ENCODE measurements at places on chromosomes 5 and 9.
A peak's percentile ranks its signal among the peaks of the same experiment; 100 is the strongest.

DNA sequence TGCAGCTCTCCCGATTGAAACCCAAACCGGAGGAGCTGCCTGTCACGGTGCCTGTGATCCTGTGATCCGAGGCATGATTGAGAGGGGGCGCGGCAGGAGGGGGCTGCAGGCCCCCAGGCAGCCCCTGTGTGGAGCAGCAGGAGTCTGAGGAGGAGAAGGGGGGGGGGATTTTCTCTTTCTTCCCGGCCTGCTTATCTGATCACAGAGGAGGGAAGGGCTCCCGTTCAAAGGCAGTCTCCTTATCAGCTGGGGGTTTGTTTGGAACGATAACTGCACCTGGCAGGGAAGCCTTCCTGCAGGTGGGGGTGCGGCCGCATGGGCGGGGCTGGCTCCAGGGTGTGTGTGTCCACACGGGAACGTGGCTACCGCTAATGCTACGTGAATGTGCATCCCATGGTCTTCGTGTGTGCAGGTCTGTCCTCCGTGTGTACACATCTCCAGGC is 38.4 kb downstream of the LMX1B start:
- no peaks in the 10 kb centered on the region for H3K36me3 ChIP-seq
- H3K27ac ChIP-seq = no peak overlapping the region
- DNase-seq = no peak

- no peak overlapping the region for H3K27ac ChIP-seq
- no peaks in the 10 kb centered on the region for H3K36me3 ChIP-seq
- H3K4me1 ChIP-seq = peaks cover 5% of the 10 kb centered on the region
- peaks cover 26% of the 10 kb centered on the region for H3K27me3 ChIP-seq
- no peak for DNase-seq
Measured at GRCh38 chr5:80387063-80387768, 20.6 kb upstream of the ZFYVE16 start.

DNA sequence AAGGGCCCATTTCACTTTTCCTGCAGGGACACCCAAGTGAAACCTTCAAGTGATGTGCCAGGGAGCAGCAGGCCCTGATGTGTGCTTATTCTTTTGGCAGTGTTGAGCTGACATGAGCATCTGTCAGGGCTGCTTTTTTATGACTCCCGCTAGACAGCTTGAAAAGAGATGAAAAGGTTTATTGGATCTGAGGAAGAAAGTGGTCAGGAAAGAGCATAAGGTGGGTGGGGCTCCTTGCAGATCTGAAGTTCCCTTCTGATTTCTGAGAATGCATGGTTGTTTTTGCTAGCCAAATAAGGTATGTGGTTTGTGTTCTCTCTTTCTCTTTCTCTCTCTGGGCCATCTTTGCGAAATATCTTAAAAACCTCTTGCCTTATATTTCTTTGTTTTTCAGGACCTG is 316.1 kb downstream of the DMRT2 start:
- DNase-seq = no peak
- peaks cover 4% of the 10 kb centered on the region for H3K4me1 ChIP-seq
- peak overlapping the region; percentile 8 for H3K27ac ChIP-seq
- no peaks in the 10 kb centered on the region for H3K36me3 ChIP-seq
- no peaks in the 10 kb centered on the region for H3K27me3 ChIP-seq

DNA sequence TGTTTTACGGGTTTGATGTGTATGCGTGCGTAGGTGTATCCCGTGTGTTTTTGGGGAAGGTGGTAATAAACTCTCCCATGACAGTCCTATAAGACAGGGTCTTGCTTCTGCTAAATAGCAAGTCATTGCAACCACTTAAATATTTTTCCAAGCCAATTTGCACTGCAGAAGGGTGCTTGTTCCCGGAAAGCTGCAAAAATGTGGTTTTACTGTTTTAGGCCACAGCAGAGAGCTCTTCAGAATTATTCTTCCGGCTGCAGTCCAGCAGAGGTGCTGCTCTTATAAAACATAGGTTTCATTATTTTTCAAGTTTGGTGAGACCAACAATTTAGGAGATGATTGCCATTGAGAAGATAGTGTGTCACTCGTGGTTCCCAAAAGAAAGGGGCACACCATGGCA is 192.8 kb downstream of the NTRK2 start:
- no peak for DNase-seq
- no peak overlapping the region for H3K27ac ChIP-seq
- H3K36me3 ChIP-seq = no peaks in the 10 kb centered on the region
- no peaks in the 10 kb centered on the region for H3K4me1 ChIP-seq
- no peaks in the 10 kb centered on the region for H3K27me3 ChIP-seq
- no peak overlapping the region for H3K4me3 ChIP-seq

GRCh38 chr9:68522954-68523353 is 17.7 kb downstream of the TMEM252 start:
- DNase-seq = no peak
- no peak overlapping the region for H3K27ac ChIP-seq
- no peak overlapping the region for H3K4me3 ChIP-seq

DNA sequence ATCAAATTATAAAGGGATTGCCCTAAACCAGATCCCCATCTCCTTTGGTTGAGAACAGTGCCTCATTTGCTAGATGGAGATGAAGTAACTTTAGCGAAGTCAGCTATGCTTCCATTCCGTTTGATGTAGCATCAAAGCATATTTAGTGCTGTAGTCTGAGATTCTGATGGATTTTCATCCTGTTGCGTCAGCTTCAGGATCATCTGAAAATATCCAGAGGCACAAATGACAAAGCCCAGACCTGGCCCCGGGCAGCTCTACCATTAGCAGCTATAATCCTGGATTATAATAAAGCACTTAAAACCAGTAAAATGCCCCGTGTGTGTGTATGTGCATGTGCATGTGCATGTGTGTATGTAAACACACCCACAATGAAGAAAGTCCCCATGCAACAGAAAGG is 44.7 kb downstream of the ERAP1 start:
- H3K4me3 ChIP-seq = no peak overlapping the region
- no peak overlapping the region for H3K27ac ChIP-seq
- peaks cover 2% of the 10 kb centered on the region for H3K4me1 ChIP-seq
- no peaks in the 10 kb centered on the region for H3K27me3 ChIP-seq

GRCh38 chr5:143913008-143913752 is 101.2 kb downstream of the HMHB1 start:
- H3K4me1 ChIP-seq = peaks cover 8% of the 10 kb centered on the region
- H3K27ac ChIP-seq = no peak overlapping the region
- DNase-seq = no peak
- H3K27me3 ChIP-seq = peaks cover 10% of the 10 kb centered on the region

DNA sequence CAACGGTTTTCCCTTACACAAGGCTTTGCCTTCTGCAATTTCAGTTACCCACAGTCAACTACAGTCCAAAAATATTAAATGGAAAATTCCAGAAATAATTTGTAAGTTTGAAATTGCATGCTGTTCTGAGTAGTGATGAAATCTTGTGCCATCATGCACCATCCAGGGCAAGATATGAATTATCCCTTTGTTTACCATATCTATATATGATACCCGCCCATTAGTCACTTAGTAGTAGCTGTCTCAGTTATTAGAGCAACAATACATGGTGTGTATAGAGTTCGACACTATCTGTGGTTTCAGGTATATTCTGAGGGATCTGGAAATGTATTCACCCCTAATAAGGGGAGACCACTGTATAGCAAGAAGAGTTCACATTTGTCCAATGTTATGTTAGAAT is 29.4 kb downstream of the ERBIN start:
- peaks cover 24% of the 10 kb centered on the region for H3K36me3 ChIP-seq
- peaks cover 62% of the 10 kb centered on the region for H3K4me1 ChIP-seq
- H3K27me3 ChIP-seq = no peaks in the 10 kb centered on the region

GRCh38 chr5:112109331-112110007 is 309.6 kb downstream of the EPB41L4A start:
- no peak overlapping the region for H3K27ac ChIP-seq
- H3K27me3 ChIP-seq = peaks cover 9% of the 10 kb centered on the region
- no peak for DNase-seq
- no peak overlapping the region for H3K4me3 ChIP-seq
- no peaks in the 10 kb centered on the region for H3K4me1 ChIP-seq

DNA sequence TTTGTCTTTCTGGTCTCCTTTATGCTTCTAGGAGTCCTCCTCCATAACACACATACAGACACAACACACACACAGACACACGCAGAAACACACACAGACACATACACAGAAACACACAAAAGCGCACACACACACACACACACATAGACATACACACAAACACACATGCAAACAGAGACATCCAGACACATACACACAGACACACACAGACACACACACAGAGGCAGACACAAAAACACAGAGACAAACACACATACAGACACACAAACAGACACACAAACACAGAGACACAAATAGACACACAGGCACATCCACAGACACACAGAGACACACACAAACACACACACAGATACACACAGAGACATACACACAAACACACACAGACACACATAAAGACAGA is 220.2 kb downstream of the IRX2 start:
- H3K27me3 ChIP-seq = no peaks in the 10 kb centered on the region
- H3K4me3 ChIP-seq = no peak overlapping the region
- no peaks in the 10 kb centered on the region for H3K4me1 ChIP-seq
- H3K36me3 ChIP-seq = no peaks in the 10 kb centered on the region

DNA sequence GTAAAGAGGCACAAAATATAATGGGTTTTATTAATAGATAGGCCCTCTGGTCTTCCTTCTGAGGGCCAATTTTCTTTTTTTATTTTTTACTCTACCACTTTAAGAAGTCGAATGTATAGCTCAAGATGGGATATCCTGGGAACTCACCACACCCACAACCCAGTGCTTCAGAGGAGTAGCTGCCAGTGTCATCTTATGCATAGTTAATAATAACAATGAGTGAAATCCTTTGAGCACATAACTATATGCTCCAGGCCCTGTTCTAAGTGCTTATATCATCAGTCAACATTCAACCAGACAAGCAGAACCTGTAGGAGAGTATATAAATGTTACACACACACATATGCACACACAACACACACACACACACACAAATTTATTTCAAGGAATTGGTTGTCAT is 150.3 kb upstream of the ACTBL2 start:
- no peaks in the 10 kb centered on the region for H3K4me1 ChIP-seq
- no peak overlapping the region for H3K4me3 ChIP-seq
- DNase-seq = no peak
- peaks cover 6% of the 10 kb centered on the region for H3K27me3 ChIP-seq

DNA sequence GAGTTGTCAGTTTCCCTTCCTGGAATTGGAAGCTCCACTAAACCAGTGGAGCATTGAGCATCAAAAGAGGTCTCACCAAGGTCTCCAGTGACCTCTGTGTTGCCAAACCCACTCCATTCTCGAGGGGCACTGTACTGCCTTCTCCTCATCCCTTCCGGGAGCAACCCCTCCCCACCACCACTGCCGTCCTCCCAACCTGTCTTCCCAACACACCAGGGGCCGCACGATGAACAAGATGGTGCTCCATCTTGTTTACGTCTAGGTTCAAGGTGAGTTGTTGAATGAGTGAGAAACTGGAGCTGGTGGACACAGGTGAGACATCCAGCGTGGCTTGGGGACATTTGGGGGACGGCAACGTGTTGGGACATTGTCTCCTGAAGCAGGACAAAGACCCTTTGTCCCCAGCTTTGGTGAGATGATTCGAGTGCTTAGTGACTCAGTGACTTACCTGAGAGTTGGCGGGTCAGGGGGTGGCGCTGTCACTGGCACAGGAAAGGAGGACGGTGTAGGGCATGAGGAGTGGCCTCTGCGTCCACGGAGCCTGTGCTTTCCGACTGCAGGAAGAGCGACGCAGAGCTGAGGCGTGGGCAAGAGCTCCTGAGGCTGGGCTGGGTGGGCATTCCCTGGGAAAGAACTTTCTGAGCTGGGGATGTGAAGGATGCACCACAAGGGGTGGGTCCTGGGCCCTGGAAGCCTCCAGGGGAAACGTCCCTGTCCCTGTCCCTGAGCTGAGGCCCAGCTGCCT is 44.8 kb upstream of the RNU6ATAC start:
- no peaks in the 10 kb centered on the region for H3K36me3 ChIP-seq
- H3K4me1 ChIP-seq = no peaks in the 10 kb centered on the region
- no peak for DNase-seq
- H3K27ac ChIP-seq = no peak overlapping the region
- H3K27me3 ChIP-seq = no peaks in the 10 kb centered on the region

- peaks cover 25% of the 10 kb centered on the region for H3K27me3 ChIP-seq
- no peaks in the 10 kb centered on the region for H3K4me1 ChIP-seq
- no peak overlapping the region for H3K27ac ChIP-seq
- H3K4me3 ChIP-seq = no peak overlapping the region
- no peak for DNase-seq
- no peaks in the 10 kb centered on the region for H3K36me3 ChIP-seq
Measured at GRCh38 chr5:14174230-14174636, 31.1 kb downstream of the TRIO start.

- H3K4me1 ChIP-seq = peaks cover 91% of the 10 kb centered on the region
- no peaks in the 10 kb centered on the region for H3K27me3 ChIP-seq
- peak overlapping the region; percentile 50 for H3K4me3 ChIP-seq
- H3K36me3 ChIP-seq = peaks cover 12% of the 10 kb centered on the region
- peak overlapping the region; percentile 96 for H3K27ac ChIP-seq
- DNase-seq = no peak
Measured at GRCh38 chr5:40383749-40384651, 295.7 kb upstream of the PTGER4 start.

DNA sequence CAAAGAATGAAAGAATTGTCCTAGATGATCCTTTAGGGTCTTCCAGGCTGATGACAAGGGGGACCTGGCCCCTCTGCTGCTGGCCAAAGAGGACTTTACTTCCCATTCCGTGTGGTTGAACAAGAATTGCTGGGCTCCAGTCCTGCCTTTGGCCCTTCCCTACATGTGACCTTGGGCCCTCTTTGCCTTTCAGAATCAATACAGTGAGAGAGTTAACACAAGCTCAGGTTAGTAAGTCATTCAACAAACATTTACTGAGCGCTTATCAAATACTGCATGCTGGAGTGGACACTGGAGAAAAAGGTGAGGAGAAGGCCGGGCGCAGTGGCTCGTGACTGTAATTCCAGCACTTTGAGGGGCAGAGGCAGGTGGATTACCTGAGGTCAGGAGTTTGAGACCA is 113.1 kb downstream of the C9orf50 start:
- H3K4me1 ChIP-seq = peaks cover 14% of the 10 kb centered on the region
- DNase-seq = no peak
- H3K27me3 ChIP-seq = no peaks in the 10 kb centered on the region

DNA sequence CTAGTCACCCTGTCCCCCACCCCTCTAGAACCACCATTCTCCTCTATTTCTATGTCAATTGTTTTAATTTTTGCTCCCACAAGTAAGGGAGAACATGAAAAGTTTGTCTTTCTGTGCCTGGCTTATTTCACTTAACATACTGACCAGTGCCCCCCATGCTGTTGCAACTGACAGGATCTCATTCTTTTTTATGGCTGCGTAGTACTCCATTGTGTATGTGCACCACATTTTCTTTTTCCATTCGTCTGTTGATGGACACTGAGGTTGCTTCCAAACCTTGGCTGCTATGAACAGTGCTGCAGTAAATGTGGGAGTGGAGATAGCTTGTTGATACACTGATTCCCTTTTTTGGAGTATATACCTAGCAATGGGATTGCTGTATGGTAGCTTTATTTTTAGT is 7.4 kb upstream of the TERT start:
- no peak overlapping the region for H3K4me3 ChIP-seq
- no peak for DNase-seq

DNA sequence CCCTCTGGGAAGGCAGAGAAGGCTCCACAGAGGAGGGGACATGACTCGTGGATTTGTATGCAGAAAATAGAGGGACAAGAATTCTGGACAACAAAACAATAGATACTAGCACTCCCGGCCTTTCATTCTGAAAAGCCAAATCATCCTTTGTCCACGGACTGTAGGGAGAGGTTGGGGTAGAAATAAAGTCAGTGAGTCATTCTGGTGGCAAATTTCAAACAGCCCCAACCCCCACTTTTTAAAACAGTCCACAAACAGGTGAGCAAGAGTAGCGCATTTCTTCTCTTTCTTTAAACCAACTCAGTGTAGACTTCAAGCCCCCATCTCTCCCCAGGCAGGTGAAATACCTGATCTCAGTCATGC is 56.1 kb downstream of the PTPDC1 start:
- H3K36me3 ChIP-seq = no peaks in the 10 kb centered on the region
- no peak overlapping the region for H3K27ac ChIP-seq
- H3K4me1 ChIP-seq = no peaks in the 10 kb centered on the region
- no peak overlapping the region for H3K4me3 ChIP-seq
